ENCODE measurements at places on chromosomes 5 and 9.

DNA sequence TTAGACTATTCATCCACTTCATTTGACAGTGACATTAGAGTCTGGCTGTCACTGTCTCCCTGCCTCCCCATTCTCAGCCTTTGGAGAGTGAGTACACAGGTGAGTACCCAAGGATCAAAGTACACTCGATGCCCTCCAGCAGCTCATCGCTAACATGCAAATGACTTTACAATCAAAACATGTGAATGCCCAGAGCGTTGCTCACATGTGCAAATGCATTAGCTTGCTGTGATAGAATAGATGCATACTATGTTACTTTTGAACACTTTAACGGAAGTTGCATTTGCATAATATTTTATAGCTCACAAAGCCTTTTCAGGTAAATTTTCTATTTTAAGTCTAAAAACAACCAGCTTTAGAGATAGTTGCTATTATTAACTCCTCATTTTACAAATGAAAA, 107.6 kb downstream of the SYK start:
- no peak for DNase-seq

GRCh38 chr9:97064176-97064575, 25.2 kb upstream of the CTSV start:
- no peak for DNase-seq

GRCh38 chr5:104111632-104112031, 549.0 kb upstream of the NUDT12 start:
- DNase-seq, result peak; percentile 60

DNA sequence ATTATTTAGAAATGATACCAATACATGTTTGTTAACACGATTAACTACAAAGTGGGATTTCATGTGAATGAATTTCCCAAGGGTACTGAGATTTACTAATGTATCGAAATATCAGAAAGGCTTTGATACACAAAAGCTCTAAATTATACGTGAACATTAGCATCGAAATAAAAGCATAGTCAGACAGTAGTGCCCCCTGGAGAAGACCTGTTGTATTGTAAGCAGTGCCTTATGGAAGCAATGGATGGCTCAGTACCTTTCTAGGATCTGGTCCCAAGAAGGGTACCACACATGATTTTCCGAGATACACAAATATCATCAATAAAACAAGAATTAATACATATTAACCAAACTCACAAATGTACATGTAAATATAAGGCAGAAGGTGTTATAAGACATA, 153.8 kb downstream of the CDH12 start:
- DNase-seq, result no peak

- DNase-seq, result peak; percentile 77
These were observed 3.8 kb downstream of the CREB3 start for GRCh38 chr9:35736201-35736633.

GRCh38 chr5:121315786-121316185, 535.9 kb upstream of the FTMT start:
- no peak for DNase-seq

- no peak for DNase-seq
These were observed 673.9 kb upstream of the DMAC1 start for GRCh38 chr9:8473244-8474020.

DNA sequence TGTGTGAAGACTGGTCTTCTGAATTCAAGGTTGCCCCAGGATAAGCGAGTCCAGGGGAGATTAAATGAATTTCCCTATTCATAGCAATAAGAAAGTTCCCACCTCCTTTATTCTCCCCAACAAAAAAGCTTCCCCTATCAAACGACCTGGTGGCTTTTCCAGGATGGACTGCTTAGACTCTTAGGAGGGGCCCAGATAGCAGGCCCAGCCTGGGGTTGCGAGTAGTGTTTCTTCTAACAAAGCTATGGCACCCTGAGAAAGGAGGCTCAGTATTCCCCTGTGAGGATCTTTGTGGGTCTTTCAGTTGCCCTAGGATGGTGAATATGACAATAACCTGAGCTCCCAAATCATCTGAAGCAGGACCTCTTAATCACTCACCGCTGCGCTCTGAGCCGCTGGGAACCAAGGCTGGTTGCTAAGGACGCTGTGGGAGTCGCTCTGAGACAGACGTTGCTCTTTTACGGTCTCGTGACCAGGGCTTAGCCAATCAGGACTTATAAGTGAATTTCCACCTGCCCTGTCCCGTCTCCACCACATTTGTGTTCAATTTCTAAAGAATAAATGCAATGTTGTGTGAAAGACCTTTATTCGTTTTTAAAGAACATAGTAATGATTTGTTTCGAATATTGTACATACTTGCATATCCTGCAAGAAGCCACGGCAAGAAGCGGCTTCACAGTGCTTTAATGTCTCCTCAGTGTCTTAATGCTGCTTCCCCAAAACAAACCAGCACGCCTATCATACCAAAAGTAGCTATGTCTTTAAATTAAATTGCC, at the start of gene TMEM232:
Gene TMEM232, minus strand, starts transcription at position 423 of the 776 bp plus-strand sequence. CDS start 59,319 bp downstream, outside the sequence.
- peak; percentile 66 for DNase-seq

DNA sequence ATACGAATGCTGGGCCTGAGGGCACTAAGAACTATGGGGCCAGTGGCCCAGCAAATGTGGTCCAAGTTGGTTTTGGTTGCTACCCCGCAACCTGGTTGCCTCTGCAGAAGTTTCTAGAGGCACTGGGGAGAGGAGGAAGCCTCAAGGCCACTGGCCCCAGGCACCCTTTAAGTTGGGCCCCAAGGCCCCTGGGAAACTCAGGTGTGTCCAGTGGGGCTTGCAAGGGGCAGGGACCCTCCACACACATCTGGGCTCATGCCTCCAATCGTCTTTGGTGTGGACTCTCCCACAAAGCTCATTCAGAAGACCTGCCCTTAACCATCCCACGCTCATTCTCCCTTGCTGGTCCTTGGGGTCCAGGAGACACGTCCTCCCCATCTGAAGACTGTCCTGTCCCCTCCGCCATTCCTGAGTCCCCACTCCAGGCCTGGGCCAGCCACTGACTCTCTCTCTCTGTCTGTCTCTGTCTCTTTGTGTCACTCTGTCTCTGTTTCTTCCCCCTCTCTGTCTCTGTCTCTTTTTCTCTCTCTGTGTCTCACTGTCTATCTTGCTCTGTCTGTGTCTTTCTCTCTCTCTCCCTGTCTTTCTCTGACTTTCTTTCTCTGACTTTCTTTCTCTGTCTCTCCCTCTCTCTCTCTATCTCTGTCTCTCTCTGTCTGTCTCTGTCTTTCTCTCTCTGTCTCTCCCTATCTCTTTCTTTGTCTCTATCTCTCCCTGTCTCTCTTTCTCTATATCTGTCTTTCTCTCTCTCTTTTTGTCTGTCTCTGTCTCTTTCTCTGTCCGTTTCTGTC, 3.3 kb upstream of the SLC6A19 start:
- DNase-seq, result no peak

DNA sequence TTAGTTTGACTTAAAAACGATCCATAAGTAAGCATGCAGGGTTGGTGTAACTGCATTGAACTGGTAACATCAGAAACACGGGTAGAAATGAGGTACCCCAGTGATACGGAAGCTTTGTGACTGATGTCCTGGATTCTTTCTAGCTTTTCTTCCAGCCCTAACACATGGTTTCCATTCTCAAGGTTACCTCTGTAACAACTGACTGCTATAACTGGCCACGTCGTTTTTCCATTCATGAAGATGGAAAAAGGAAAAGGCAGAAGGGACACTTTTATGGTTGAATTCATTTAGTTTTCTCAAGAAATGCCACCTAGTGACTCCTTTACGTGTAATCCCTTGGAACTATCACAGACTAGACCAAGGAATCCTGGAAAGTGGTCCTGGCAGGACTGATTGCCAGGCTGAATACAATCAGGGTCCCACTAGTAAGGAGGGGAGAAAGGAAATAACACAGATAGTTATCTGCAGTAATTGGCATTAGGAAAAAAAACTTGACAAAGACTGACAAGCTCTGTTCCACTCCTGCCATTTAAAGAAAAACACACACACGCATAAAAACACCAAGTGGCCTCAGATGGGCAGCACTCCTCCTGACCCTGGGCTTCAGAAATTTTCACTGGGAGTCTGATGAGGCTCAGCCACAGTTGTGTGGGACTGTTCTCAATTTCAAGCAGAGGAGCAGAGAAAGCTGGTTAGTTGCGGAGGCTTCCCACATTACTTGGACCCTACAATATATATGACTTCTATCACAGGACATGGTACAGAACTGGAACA, 77.5 kb upstream of the ZNF169 start:
- DNase-seq, result no peak

DNA sequence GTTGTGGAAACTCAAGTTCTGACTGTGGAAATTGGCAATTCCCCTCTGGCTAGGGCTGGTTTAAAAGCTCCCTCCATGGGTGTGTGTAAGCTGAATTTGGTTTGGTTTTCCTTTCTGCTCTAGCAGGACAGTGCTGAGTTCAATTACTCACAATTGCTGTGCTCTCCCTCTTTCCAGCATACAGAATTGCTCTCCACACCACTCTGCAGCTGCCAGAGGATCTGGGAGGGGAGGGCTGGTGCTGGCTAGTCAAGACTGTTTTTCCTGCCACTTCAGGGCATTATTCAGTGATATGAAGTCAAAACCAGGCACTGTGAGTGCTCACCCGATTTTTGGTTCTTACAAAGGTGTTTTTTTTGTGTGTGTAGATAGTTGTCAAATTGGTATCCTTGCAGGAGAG, 336.9 kb upstream of the SLC24A2 start:
- DNase-seq, result no peak

- peak; percentile 87 for DNase-seq
These were observed 43.8 kb downstream of the ANKRD33B start for GRCh38 chr5:10607666-10608073.

GRCh38 chr9:69215774-69216485, 41.9 kb downstream of the TJP2 start:
- no peak for DNase-seq
